Stimulated activated CD4-positive, alpha-beta T cell treated with anti-CD3 and anti-CD28 coated beads, Interleukin-12 subunit alpha, Interleukin-12 subunit beta, amount 100 ng/mL, for 24 hours (primary cell): ENCODE measurements at places on chromosomes 6 and 20.

DNA sequence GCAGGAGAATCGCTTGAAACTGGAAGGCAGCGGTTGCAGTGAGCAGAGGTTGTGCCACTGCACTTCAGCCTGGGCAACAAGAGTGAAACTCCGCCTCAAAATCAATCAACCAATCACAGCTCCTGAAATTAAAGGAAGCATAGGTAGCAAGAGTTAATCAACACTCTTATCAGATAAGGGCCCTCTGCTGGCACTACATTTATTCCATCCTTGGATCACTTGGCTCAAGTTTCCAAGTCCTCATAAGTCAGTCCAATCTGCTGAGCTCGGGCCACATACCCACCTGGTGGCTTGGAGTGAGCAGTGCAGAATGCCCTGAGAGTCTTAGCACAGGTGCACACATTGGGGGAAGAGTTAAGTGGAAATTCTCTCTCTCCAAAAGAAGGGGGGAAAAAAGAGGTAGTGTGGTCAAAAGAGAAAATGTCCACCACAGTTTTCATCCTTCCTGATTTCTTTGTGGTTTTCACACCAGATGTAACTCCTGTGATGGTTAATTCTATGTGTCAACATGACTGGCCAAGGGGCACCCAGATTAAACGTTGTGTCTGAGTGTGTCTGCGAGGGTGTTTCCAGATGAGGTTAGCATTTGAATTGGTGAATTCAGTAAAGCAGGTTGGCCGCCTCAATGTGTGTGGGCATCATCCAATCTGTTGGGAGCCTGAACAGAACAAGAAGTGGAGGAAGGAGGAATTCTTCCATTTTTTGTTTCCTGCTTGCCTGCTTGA lies 14.2 kb upstream of the FAM8A1 start:
- DNase-seq: no peak

DNA sequence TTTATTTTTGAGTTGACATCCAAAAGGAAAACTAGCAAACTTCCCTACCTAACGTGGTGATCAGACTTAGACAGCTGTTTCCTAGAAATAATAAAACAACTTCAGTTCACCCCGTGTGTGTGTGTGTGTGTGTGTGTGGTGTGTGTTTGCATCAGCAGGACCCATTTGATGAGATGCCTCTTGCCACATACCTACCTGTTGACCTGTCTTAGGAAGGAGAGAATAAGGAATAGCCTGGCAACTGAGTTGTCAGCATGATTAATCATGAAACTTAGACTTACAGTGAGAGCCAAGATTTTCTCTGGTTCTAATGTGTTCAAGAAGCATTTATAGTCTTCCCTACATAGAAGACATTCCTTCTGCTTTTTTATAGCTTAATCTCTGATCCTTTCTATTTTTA lies 16.1 kb upstream of the PBOV1 start:
- DNase-seq: no peak

DNA sequence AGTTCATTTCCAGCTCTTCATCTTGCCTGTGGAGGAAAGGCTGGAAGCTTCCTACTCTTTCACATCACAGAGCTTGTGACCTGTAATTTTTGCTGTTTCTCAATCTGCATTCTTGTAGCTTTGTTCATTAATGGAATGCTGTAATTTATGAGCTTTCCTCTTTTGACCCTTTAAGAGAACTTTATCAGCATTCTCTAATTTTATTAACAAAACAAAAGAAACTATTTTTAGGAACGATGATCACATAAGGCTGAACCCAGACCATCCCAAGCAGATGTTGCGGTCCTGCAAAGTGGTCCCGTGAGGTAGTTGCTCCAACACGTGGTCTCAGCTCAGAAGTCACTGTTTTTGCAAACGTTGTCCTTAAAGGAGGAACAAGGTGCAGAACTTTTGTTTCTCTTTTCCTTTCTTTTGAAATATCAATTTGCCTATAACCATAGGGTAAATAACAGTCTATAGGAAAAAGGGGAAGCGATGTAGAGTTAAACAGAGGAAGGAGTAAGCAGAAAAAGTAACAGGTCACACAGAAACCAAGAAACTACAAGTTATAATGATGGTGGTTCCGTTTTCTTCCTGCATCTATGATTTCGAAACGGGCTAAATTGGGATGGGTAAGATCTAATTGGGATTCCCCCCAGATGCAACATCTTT lies 121.3 kb upstream of the PHACTR1 start:
- DNase-seq: no peak

DNA sequence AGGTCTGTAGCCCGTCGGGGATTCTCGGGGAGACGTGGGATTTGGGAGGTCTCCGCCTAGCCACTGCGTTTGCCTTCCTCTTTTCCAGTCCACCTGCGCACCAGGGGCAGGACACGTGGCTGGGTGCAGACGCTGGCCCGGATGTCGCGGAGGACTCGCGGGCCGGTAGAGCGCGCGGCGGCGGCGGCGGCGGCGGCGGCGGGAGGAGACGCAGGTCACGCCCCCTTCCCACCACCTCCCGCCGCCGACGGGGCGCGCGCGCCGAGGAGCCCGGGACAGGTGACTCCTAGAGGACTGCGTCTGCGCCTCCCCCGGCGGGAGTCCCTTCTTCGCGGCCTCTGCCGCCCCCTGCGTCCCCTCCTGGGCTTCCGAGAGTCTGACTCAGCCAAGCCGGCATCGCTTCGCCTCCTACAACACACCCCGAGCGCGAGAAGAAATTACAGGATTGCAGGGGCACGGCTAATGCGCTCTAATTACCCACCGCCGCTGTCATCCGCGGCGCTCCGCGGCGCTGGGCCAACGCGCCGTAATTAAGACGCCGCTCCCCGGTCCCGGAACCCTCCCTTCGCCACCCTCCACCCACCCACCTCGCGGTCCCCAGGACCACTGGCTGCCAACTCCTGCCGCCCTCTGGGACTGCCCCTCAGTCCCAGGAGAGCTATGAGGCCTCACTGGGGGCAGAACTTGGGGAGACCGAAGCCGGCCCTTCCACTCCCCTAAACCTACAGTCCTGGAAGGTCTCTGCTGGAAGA lies 124.5 kb downstream of the MRPL14 start:
- peak; percentile 24 for DNase-seq

DNA sequence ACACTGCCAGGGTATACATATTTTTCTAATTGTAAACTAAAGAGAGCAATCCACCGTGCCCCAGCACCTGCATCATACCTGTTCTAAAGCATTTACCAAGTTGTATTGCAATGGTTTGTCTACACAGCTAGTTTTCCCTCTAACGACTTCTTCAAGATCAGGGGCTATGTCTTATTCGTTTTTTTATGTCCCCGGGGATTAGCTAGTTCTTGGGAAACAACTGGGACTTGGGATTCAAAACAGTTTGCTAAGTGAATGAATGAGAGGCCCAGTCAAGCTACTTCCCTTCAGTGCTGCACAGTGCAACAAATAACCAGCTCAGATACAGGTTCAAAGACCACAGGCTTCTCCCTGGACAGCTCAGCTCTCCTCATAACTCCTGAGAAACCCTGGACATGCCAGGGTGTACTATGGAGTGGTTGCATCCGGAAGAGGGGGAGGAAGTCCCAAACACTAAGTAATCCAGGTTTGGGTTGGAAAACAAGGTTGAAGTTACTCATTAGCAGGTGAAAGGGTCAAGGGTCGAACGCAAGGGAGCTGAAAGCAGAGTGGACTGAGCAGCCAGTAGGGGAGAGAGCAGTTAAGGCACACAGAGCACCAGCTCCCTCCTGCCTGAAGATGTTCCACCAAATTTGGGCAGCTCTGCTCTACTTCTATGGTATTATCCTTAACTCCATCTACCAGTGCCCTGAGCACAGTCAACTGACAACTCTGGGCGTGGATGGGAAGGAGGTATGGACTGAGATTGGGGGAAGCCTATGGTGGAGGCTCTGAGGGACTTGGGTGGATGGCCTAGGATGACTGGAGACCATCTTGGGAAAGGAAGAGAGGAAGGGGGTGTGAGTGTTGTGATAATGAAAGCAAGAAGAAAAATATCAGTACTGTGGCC lies at the start of gene APOM:
Gene APOM, plus strand, starts transcription at position 546 of the 889 bp plus-strand sequence. Its CDS starts 73 bp downstream, at position 619.
- no peak for DNase-seq

GRCh38 chr20:34060970-34061369 lies 51.1 kb downstream of the EIF2S2 start:
- no peak for DNase-seq

GRCh38 chr6:43246301-43247113 lies 3.2 kb downstream of the TTBK1 start:
- DNase-seq: no peak

GRCh38 chr6:28657381-28657768 lies 131.7 kb downstream of the GPX5 start:
- no peak for DNase-seq
